ENCODE measurements at places on chromosomes 16 and 17. TPM values are rescaled to one million over a fixed set of nuclear protein-coding genes. Genes with fewer than 3 reads are reported as not detected.

The KCNJ12 gene
- not detected for total RNA-seq

The CPHXL2 gene
- not detected for total RNA-seq

The MGAT5B gene
- total RNA-seq = 1.4 TPM

The CHD9NB gene
- total RNA-seq = 0.31 TPM

The C1QTNF8 gene
- not detected for total RNA-seq

The NPIPA3 gene
- not detected for total RNA-seq

The MRPS7 gene
- 35.6 TPM for total RNA-seq

The RFFL gene
- 72.1 TPM for total RNA-seq

- DNase-seq = no peak
Observed at GRCh38 chr17:1124896-1125787, 54.6 kb downstream of the ABR start.

- DNase-seq = no peak
Observed at GRCh38 chr17:39666601-39667261, 1.5 kb upstream of the PNMT start.

DNA sequence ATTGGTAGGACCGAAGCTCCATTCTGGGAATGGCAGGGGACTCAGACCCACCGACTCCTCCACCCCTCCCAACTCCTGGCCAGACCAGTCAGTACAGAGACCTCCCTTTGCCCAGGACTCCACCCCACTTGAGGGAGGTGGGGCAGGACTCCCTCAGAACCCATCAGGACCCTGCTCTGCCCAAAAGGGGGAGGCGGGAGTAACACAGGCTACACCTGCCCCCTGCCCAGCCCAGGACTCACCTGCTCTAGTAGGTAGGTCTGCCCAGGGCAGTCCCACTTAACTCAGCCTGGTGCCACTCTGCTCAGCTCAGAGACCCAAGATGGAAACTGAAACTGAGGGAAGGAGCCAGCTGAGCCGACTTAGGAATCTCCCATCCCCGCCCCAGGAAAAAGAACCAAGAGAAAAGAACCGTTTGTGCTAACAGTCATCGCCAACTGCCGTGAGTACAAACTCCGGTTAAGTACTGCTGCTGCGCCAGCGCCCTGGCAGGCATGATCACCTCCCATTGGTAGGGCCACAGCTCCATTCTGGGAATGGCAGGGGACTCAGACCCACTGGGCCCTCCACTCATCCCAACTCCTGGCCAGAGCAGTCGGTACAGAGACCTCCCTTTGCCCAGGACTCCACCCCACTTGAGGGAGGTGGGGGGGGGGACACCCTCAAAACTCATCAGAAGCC is 503 bp downstream of the DHX58 start:
- DNase-seq = no peak

DNA sequence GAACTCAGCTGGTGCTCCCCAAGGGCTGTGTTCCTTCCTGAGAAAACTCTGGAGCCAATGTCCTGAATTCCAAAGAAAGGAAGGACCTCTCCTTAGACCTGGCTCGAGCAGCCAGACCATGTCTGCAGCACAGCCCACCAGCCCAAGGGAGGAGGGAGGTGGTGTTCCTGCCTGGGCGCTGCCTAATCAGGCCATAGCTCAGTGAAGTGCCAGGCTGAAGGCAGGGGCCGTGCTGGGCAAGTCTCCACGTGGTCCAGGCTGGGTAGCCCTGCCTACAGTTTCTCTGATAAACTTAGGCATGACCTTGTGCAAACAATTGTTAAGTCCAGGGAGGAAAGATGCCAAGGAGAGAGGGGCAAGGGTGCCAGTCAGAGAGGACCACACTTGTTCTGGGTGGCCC is 76.8 kb downstream of the MPRIP start:
- no peak for DNase-seq

DNA sequence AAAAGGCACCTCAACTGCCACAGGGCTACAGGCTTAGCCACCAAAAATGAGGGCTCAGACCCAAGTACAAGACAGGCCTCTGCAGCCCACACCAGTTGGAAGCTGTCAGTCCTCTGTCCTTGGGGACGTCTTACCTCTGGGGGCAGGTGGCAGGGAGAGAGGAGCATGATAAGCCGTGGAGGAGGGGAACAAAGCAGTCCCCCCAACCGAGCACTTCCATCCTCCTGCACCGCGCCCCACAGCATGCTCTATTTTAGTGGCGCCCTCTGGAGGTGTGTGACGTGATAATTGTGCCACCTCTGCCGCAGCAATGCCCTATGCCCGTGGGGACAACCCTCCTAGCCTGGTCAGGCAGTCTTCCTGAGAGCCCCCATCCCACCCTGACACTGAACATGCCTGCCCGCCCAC is 13.6 kb downstream of the G6PC3 start:
- DNase-seq = no peak

DNA sequence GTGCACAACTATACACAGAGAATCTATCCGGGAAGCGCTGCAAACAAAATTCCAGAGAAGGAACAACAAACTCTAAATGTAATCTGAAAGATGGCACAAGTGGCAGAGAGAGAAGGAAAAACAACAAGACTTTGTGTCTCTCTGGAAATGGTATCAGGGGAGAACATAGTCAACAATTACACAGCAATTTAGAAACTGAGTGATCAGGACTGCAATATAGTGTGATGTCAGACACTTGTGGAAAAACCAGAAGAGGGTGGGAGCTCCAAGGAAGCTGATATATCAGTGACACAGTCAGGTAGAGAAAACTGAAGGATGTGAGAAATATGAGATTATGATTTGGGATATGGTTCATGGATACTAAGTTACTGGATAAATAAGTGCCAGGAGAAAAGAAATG is 8.2 kb downstream of the ZNF19 start:
- DNase-seq = no peak

DNA sequence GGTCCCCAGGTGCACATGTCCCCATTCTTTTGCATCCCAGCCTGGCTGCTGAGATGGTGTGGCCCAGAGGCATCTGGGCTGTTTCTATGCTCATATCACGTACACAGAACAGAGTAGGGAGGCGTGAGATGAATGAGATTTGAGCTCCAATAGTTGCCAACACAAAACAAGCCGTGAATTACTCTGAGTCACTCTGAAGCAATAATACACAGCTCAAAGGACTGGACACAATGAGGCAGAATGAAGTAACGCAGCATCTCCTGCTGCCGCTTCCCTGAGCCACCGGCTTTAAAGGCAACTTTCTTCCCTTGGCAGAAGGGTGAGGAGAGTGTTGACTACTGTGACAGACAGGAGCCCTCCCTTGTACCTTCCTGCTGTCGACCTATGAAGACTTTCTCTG is 33.9 kb upstream of the CLEC18B start:
- no peak for DNase-seq

DNA sequence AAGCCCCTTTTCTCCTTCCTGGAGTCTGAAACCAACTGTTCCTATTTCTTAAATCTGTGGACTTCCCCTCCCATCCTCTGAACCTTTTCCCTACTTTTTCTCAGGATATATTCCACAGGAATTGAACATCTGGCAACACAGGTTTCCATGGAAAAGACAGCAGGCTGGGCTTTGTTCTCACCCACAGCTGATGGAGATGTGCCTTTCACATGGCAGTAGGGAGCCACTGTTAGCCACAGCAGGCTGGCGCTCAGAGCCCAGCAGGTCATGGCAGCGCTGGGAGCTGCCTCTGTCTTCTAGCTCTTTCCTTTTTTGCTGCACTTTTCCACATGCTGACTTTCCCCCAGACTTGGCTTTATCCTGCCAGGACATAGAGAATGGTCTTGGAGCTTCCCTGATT is 116.4 kb upstream of the NLRP1 start:
- no peak for DNase-seq

- DNase-seq = no peak
Observed at GRCh38 chr17:69978056-69978646, 96.9 kb upstream of the KCNJ16 start.

GRCh38 chr16:68548947-68549346 is 9.9 kb downstream of the ZFP90 start:
- DNase-seq = no peak

GRCh38 chr17:81866440-81867169 is 4.5 kb downstream of the ARHGDIA start:
- DNase-seq = no peak

DNA sequence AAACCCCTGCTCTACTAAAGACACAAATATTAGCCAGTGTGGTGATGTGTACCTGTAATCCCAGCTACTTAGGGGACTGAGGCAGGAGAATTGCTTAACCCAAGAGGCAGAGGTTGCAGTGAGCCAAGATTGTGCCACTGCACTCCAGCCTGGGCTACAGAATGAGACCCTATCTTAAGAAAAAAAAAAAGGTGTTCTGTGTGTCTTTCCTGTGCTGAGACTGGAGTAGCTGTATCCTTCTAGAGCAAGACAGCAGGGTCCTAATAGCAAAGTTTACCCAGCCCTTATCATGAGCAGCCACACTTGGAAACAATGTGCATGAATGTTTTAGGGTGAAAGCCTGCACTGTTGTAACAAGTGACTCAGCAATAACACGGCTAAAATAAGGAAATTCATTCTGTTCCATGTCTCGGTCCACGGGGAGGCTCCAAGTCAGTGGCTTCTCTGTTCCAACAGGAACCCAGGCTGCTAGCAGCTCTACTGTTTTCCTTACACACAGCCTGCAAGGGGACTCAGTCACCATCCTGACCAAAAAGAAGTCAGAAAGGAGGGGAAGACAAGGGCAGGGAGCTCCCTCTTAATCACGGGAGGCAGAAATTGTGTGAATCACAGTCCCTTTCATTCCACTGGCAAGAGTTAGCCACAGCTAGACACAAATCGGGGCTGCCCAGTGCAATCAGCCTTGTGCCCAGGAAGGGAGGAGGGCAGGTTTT is 7.1 kb upstream of the SLC5A11 start:
- DNase-seq = no peak

DNA sequence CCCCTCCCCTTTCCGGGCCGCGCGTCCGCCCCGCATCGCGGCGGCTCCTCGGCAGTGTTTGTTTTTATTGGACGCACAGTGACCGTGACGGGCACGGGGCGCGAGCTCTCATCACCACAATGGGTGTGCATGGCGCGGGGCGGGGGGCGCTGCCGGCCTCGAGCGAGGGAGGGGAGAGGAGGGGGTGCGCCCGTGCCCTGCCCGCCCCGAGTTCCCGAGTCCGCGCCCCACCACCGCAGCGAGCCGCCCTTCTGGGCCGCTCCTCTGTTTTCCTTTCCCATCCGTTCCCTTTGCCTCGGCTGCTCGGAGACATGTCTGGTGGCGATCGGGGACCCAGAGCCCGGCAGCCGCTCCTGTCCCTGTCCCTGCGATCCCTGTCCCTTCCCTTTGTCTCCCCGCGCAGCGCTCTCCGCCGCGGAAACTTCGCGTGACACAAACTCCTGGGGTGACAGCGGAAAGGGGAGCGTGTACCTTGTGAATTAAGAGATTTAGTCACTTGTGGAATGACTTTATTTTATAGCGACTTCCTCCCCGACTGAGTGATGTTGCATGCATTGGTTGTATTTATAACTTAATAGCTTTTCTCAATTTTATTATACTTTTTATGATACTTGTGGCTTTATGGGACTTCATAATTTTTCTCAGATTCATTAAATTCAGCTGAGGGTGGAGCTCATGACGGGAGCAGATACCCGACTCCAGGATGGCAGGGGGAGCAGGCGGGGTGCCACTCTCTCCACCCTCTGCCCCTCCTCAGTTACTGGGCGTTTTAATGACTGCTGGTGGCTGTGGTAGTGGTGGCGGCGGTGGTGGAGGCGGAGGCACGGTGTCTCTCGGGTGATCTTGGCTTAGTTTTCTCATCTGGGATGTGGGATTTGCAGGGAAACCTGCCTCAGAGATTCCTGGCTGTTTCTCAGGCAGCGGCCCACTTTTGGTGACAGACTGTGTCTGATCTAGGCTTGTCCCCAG is 40.8 kb downstream of the MRM1 start:
- DNase-seq = no peak

GRCh38 chr17:61406537-61406845 is 6.8 kb downstream of the TBX2 start:
- DNase-seq = no peak

DNA sequence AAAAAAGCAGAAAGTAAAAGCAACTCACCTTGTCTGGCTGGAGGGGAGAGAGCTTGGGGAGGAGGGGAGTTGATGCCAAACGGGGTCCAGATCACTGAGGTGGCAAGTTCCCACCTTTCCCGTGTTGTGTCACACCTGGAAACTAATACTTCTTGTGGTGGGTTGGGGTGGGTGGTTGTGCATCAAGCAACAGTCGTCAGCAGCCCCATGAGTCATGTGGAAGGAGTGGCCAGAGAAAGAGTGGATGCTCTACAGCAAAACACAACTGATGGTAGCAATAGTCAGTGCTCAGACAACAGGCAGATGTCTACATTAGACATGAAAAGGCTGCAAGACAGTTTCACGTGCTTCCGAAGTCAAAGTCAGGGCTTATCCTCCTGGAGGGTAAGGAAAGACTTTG is 35.4 kb downstream of the ARSG start:
- no peak for DNase-seq

GRCh38 chr16:53597776-53598175 is 94.8 kb upstream of the AKTIP start:
- DNase-seq = no peak

GRCh38 chr17:82357394-82357793 is 1.7 kb upstream of the TEX19 start:
- no peak for DNase-seq

DNA sequence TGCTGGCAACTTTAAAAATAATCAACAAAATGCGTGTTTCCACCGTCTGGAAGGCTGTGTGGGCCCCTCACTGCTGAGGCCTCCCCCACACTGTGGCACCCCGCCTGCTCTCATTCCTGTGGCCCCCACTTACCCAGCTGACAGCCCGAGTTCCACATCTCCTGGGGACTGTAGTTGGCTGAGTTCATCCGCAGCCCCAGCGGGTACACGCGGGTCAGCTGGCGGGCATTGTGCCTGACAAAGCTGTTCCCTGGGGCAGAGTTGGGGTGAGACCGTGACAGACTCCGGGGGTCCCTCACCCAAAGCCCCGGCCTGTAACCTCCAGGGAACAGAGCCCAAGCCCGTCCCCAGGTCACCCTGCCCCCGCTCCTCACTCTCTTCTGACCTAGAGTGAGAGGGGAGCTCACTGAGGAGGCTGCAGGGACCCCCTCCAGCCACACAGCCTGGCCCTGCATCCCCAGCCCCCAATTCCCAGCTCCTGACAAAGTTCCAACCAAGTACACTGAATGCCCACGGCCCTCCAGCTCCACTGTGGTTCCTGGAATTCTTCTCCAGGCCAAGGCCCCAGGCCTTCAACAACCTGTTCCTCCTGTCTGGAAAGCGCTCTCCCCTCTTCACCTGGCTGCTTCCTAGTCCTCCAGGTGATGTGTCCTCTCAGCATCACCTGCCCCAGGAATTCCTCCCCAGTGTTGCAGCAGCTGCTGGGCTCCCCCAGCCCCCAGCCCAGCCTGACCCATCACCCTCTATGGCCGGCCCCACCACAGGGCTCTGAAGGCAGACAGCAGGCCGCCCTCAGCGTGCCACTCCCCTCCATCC is 18.0 kb downstream of the PLCD3 start:
- no peak for DNase-seq
